ENCODE measurements at places on chromosomes 12 and 14.

GRCh38 chr12:80702889-80703805, 4.3 kb upstream of the MYF6 start:
- no peak overlapping the region for H3K27ac ChIP-seq
- H3K4me1 ChIP-seq: no peaks in the 10 kb centered on the region
- no peak for DNase-seq
- no peaks in the 10 kb centered on the region for H3K27me3 ChIP-seq

DNA sequence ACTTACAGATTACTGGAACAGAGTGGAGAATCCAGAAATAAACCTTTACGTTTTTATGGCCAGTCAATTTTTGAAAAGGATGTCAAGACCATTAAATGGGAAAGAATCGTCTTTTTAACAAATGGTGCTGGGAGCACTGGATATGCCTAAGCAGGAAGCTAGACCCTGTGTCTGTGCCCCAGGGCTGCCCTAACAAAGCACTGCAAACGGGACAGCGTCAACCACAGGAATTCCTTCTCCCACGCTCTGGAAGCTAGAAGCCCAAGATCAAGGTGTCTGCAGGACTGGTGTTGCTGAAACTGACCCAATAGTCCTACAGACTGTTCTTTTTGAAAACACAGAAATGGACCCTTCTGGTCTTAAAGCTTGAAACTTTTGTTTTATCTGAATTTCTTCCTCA, 9.3 kb upstream of the TMEM121 start:
- no peaks in the 10 kb centered on the region for H3K36me3 ChIP-seq
- no peak overlapping the region for H3K27ac ChIP-seq
- no peak overlapping the region for H3K4me3 ChIP-seq
- no peaks in the 10 kb centered on the region for H3K27me3 ChIP-seq
- H3K4me1 ChIP-seq: no peaks in the 10 kb centered on the region

DNA sequence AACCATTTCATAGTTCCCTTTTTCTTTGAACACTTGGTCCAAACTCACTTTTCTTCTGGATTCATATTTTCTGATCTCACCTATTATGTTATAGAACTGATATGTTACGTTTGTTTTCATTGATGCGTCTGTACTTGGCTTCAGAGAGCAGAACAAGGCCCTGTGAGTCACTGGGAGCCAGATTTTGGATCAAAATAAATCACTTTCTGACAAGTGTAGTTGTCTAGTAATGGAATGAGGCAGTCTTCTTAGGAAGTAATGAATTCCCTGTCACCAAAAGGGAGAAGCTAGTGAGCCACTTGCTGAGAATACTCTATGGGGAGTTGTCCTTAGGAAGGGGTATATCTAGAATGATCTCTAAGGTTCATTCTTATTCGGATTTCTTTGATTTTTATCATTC, 10.2 kb downstream of the BICD1 start:
- no peaks in the 10 kb centered on the region for H3K36me3 ChIP-seq
- no peaks in the 10 kb centered on the region for H3K4me1 ChIP-seq
- no peak overlapping the region for H3K27ac ChIP-seq
- no peak for DNase-seq
- H3K27me3 ChIP-seq: no peaks in the 10 kb centered on the region
- H3K4me3 ChIP-seq: no peak overlapping the region

DNA sequence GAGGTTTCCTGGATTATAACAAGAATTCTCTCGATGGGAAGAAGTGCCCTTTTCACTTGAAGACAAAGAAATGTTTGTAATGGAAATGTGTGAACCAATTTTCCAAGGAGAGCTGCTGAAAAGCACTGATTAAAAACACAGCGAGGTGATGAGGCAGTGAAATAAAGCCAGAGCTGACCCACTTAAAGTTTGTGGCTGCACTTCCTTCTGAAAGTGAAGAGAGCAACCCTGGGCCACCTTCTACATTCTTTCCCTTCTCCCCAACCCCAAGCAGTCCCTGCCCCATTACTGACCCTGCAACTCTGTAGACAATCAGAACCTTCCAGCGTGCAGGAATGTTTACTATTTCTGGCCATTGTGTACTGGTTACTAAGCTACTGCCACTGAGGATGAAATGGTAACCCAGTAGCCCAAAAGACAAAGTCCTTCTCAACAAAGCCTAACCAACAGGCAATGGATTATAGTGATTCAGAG, 173.9 kb downstream of the TTC7B start:
- no peak overlapping the region for H3K27ac ChIP-seq
- no peaks in the 10 kb centered on the region for H3K4me1 ChIP-seq
- H3K27me3 ChIP-seq: no peaks in the 10 kb centered on the region
- no peaks in the 10 kb centered on the region for H3K36me3 ChIP-seq
- no peak for DNase-seq

- no peak overlapping the region for H3K27ac ChIP-seq
- H3K36me3 ChIP-seq: no peaks in the 10 kb centered on the region
- H3K4me3 ChIP-seq: no peak overlapping the region
- no peaks in the 10 kb centered on the region for H3K4me1 ChIP-seq
Measured at GRCh38 chr12:15716581-15716980, 72.6 kb downstream of the EPS8 start.

Data from effector memory CD4-positive, alpha-beta T cell (primary cell).